ENCODE measurements at places on chromosomes 13 and 19. TPM values are rescaled to one million over a fixed set of nuclear protein-coding genes. Genes with fewer than 3 reads are reported as not detected.

POGLUT2 gene
- 21.6 TPM for total RNA-seq

DNA sequence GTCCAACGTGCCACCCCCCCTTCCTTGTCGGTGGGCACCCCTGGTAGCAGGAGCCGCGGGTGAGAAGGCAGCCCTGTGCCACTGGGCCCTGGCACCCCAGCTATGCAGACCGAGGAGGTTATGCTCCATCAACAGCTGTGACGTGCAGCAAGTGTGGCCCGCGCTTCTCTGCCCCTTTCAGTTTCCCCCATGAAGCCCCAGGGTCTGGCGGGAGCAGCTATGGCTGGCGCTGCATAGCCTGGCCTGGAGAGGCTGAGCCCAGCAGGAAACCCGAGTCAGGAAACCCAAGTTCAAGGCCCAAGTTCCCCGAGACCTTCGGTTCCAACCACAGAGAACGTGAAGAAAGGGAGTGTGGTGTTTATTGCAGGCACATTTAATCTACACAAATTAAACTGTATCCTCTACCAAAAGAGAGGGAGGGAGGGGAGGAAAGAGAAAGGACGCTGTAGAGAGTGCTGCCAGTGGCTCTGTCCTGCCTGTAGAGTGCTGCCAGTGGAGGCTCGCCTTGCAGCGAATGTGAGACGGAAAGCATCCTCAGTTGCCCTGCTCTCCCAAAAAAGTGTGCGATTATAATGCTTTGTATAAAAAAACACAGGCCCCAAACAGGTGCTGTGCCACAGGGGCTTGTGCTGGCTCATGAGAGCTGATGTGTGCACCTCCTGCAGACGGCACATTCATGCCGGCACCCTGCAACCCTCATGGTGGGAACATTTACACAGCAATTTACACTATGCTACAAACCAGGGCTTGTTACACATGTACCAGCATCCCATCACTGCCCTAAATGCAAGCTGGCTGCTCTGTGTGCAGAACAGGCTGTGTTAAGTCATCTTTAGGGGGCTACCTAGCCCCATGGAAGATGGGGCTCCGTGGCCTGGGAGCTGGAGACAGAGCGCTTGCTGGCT is 16.3 kb downstream of the POP4 start:
- peak; percentile 73 for DNase-seq

DNA sequence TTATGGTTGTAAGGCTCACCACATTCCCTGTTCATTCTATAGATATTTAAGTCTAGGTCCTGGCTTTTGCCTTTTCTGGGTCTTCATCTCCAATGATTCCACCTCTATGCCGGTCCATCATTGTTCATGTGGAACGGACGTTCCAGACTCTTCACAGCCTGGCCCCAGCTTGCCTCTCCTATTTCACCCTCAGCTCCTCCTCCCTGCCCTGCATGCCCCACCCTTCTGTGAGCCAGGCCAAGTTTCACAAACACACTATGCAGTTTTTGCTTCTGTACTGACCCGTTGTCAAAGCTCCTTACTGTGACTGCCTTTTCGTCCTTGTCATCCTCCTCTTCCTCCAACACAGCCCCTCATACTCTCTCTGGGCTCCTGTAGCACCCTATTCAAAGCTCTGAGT is 31.3 kb downstream of the TEX26 start:
- DNase-seq = no peak

PTH2 gene
- not detected for total RNA-seq

DNA sequence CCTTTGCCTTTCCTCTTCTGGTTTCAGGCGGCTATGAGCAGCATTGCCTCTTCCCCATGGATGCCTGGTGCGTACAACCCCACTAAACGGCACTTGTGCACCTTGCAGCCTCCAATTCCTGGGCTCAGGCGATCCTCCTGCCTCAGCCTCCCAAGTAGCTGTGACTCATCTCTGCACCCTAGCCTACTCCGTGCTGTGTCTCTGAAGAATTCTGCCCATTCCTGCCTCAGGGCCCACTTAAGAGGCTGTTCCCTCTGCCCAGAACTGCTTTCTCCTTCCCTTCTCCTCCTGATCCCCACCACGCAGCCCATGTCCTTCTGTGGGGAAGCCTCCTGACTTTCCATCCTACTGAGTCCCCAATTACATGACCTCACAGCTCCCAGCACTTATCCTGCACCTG is 142.2 kb upstream of the ZNF507 start:
- DNase-seq = no peak

GRCh38 chr13:25415241-25415640 is 43.5 kb downstream of the ATP8A2 start:
- DNase-seq = no peak

GRCh38 chr19:3423183-3423829 is 56.9 kb downstream of the NFIC start:
- DNase-seq = no peak

DNA sequence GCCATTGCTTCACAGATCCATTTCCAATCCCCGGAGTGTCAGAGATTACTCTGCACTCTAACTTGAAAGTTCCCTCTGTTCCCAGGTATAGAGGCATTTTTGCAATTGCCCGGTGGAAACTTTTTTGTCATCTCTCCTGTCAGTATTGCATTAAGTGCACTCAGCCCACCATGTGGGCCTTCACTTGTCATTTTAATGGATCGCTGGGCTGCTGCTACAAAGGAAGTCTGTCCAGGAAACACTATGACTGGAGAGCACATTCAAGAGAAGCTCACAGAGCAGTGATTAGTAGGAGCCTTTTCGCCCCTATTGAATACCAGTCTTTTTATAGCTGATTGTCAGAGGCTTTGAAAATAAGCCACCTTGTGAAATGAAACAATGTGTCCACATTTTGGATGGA is 180.9 kb downstream of the B3GLCT start:
- DNase-seq = no peak

GPR4 gene
- total RNA-seq = not detected

Data from activated CD8-positive, alpha-beta memory T cell treated with anti-CD3 and anti-CD28 coated beads, Interleukin-2, amount 10 ng/mL, durations not matched to agents 7 days and 5 days (primary cell).